ENCODE measurements at places on chromosomes 1 and 21.

GRCh38 chr1:153745417-153745816, 17.6 kb downstream of the INTS3 start:
- DNase-seq, result no peak

- DNase-seq, result no peak
Observed at GRCh38 chr1:74913978-74914377, 181.0 kb downstream of the TYW3 start.

DNA sequence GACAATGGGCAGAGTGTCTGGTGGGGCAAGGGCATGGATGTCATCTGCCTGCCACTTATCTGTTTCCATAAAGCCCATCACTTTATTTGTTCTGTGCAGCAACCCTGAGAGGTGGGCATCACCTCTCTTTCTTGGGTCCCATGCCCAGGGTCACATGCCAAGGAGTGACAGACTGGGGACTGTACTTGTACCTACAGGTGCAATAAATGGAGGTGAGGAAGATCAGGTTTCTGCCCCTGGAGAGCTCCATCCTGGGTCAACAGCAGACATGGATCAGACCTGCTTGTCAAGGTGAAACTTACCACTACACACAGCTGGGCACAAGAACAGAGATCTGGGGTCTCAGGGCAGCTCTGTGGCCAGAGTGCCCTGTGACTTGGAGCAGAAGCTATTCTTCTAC, 18.4 kb upstream of the PRDM16 start:
- DNase-seq, result no peak

DNA sequence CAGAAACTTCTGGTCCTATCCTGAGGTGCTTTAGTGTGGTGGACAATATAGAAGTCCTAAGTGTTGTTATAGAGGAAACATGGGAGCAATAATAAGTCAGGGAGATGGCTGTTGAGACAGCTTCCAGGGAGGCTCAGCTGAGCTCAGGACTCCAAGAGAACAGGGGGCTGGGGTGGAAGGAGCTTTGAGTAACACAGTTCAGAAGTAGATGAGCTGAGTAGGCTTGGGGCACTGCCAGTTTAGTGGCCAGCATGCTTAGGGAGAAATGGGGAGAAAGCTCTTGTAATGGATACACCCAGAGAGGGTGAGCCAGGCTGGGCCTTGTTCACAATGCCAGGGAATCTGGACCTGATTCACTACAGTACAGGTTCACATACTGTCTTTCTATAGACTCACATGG, 201.6 kb downstream of the DAB1 start:
- no peak for DNase-seq

GRCh38 chr1:159421821-159422220, 10.2 kb upstream of the OR10J4 start:
- no peak for DNase-seq

DNA sequence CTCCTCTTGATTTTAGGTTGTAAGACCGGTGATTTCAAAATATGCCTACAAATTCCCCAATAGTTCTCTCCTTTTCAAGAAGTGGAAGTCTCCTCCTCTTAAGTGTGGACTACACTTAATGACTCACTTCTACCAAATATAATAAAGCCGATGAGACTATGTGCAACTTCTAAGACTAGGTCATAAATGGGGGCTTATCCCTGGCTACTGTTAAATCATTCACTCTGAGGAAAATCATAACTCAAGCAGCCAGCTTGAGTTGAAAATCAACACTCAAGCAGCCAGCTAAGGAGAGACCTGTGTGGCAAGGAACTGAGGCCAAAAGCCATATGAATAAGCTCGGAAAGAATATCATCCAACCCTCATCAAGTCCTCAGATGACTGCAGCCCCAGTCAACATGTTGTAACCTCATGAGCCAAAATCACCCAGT, 49.6 kb upstream of the PSMG1 start:
- no peak for DNase-seq

- DNase-seq, result no peak
Observed at GRCh38 chr1:45097944-45098343, 85.9 kb downstream of the UROD start.

DNA sequence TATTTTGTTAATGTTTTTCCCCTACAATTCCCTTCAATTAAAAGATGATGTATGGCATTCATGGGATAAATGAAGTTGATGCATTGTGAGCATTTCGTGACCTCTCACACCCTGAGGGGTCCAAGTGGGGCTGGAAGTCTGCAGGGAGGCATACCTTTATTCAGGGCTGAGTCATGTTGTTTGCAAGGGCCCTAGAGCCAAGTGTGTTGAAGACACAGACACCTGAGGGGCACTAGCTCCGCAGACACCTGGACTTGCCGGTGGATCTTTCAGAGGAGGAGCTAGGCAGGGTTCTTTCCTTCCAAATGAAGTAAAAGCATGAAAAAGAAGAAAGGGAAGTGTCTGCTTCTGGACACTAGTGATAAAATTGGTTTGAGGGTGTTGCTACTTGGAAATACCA, 57.0 kb upstream of the RGS7 start:
- DNase-seq, result no peak

DNA sequence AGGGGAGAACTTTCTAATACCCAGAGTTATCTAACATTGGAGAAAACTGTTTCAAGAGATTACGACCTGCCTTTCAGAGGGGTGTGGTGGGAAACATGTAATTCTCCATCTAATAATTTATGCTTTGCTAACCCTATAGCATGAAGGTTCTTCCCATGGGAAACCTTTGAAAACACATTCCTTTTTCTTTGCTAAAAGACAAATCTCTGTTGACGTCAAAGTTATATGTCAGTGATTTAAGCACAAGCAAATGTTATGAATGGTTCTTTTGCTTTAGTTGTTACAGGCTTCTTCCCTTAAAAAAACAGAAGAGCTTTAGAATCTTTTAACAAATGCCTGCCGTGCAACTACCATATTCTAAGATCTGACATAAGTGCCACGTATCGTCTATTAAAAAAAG, 19.2 kb downstream of the FMO2 start:
- DNase-seq, result no peak

DNA sequence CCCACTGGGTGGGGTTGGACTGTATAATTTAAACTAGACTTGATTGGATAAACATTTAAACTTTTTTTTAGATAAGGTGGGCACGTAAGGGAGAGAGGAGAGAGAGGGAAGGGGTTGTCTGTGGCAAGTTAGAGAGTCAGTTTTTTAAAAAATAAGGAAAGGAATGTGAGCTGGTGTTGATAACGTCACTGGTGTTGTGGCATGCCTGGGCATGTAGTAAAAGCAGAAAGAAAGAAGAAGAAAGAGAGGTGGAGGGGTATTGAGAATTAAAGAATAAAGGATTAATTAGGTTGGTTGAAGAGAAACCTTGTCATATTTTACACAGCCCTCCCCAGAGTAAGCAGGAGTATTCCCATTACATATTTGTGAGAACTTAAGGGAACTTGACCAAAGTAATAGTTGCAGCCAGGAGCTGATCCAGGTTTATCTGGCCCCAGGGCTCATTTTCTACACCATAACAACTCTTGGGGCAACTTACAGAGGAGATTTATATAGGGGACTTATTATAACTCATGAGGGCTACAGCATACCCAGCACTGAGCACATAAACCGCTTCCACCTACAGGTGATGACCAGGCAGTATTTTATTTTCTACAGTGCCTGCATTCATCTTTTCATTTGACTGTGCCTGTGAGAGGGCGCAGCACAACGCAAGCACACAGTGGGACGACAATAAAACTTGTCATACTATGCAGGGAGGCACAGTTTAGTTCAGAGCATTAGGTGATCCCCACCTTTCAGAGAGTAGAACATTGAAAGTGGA, 70.2 kb downstream of the CCDC30 start:
- no peak for DNase-seq

GRCh38 chr1:201480231-201481003, 11.4 kb upstream of the PHLDA3 start:
- peak; percentile 70 for DNase-seq

DNA sequence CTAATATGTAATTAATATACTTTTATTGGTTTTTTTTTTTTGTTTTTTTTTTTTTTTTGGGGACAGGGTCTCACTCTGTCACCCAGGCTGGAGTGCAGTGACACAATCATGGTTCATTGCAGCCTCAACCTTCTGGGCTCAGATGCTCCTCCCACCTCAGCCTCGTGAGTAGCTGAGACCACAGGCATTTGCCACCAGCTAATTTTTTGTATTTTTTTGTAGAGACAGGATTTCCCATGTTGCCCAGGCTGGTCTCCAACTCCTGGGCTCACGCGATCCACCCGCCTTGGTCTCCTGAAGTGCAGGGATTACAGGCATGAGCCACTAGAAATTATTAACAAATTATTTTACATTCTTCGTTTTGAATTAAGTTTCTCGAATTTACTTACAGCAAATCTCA, 16.8 kb upstream of the POGZ start:
- DNase-seq, result no peak

DNA sequence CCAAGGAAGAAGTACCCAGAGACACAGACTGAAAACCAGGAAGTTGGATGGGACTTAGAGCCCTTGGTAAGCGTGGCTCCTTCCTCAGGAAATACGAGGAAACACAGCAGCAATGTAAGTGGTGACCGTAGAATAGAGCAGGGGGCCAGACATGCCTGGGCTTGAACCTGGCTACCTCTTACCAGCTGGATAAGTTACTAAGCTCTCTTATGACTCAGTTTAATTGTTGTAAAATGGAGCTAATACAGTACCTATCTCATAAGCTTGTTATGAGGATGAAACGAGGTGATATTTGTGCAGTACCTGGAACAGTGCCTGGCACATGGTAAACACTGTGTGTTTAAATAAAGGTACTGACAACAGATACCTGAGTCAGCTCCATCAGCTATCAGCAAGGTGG, 19.2 kb downstream of the EBNA1BP2 start:
- no peak for DNase-seq

- no peak for DNase-seq
Observed at GRCh38 chr1:212228591-212229119, 56.6 kb upstream of the PPP2R5A start.
